ENCODE measurements at places on chromosomes 5 and 9.

GRCh38 chr5:40518485-40518917, 161.2 kb upstream of the PTGER4 start:
- DNase-seq = no peak

GRCh38 chr5:173757403-173758209, 130.5 kb upstream of the CPEB4 start:
- DNase-seq = no peak

- DNase-seq = no peak
Observed at GRCh38 chr5:143210576-143210975, 192.9 kb downstream of the NR3C1 start.

GRCh38 chr5:39132128-39132447, 57.9 kb upstream of the RICTOR start:
- DNase-seq = no peak

- DNase-seq = no peak
Observed at GRCh38 chr5:98989727-98990126, 60.9 kb upstream of the CHD1 start.

- no peak for DNase-seq
Observed at GRCh38 chr5:68221488-68221887, 5.9 kb downstream of the PIK3R1 start.

DNA sequence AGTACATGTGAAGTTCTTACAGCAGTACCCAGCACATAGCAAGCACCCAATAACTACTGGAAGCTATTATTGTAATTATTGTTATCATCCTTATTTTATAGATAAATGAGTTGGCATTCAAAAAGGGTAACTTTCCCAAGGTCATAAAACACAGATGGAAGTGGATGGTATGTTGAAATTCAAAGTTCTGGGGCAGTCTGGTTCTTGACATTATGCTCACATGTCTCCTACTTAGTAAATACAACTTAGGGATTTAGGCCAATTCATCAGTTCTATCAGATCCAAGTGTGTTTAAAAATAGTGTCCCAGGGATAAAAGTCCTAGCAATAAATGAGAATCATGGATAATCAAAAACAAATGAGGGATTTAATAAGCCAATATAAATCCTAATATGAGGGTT, 265.2 kb downstream of the ADAMTSL1 start:
- no peak for DNase-seq

DNA sequence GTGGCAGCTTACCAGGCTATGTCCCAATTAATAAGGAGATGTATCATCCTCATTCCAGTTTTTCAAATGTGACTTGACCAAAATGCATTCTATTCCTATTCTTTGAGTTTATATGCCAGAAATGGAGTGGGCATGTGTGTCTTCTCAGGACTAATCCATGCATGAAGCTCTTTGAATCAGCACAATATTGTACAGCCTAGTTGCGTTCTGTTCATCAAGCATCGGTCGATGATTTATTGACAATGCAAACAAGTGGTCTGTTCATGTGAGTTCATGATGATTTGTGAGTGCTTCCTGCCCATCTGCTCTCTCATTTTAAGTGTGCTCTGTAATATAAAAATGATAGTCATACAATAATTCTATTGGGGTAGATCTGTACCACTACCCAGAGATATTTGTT, 48.3 kb downstream of the PALM2AKAP2 start:
- DNase-seq = no peak

DNA sequence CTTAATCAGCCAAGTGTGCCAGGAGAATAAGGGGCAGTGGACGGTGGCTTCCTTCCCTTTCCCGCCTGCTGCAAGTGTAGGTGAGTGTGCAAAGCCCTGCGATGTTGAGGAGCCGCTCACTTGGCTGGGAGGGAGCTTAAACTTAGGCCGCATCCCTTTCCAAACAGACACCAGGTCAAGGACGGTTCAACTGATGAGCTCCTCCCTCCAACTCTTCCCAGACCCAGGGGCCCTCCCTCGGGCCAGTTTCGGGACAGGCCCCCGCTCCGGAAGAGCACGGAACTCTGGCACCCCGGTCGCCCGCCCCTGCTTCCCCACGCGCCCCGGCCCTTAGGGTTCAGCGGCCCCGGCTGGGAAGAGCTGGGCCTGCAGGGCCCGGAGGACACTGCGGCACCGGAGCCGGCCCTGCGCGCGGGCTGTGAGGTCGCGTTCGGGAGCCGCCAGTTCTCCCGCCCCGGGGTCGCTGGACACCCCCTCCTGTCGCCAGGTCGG, 481 bp downstream of the MRPL36 start:
- no peak for DNase-seq

DNA sequence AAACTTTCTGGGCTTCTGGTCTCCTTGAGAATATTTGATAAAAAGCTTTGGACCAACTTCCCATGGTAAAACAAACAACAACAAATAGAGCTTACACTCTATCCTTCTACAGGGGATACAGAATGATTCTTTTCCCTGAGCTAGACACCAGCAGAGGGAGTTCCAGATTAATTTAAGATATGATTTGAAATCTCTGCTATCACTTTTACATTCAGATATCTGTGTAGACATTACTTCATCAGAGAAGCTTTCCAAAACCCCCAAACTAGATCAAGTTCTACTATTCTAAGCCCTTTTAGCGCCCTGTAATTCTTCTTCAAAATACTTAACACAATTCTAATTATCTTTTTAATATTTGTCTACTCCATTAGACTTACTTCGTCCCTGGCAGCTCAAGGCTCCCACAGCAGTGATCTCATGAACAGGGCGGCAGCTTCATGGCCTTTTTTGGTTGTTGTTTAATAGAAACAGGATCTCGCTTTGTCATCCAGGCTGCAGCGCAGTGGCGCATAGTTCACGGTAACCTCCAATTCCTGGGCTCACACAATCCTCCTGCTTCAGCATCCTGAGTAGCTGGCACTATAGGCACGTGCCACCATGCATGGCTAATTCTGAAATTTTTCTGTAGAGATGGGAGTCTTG, 955 bp upstream of the GALNT12 start:
- no peak for DNase-seq

- no peak for DNase-seq
Observed at GRCh38 chr9:77710965-77711648, 63.0 kb upstream of the GNA14 start.

GRCh38 chr9:112747094-112747493, 3.5 kb upstream of the SNX30 start:
- no peak for DNase-seq

DNA sequence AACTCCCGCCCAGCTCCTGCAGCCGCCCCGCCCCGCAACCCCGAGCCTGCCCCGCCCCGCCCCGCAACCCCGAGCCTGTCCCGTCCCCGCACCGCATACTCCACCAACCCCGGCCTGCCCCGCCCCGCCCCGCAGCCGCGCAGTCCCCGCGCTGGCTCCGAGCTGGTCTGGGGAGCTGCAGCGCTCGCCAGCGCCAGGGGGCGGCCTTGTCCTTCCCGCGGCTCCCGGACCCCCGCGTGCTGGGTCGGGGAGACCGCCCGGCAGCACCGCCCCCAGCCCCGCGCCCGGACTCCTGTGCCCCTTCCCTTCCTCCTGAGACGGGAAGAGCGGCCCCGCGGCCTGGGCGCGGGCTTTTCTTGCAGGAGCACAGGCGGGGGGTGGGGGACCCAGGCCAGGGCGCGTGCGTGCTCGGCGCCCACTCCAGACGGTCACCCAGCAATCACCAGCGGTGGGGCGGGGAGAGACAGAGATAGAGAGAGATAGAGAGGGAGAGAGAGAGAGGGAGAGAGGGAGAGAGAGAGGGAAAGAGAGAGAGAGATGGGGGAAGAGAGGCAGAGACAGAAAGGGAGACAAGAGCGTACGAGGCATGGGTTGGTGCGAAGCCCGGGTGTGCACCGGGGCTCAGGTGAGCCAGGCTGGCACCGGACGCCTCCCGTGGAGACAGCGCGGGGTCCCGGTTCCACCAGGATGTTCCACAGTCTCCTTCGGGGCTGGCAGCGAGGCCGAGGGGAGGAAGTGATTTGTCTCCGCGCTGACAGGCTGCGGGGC, 14.7 kb upstream of the TMEM250 start:
- no peak for DNase-seq

GRCh38 chr5:67195406-67196275, 958 bp downstream of the CD180 start:
- no peak for DNase-seq

DNA sequence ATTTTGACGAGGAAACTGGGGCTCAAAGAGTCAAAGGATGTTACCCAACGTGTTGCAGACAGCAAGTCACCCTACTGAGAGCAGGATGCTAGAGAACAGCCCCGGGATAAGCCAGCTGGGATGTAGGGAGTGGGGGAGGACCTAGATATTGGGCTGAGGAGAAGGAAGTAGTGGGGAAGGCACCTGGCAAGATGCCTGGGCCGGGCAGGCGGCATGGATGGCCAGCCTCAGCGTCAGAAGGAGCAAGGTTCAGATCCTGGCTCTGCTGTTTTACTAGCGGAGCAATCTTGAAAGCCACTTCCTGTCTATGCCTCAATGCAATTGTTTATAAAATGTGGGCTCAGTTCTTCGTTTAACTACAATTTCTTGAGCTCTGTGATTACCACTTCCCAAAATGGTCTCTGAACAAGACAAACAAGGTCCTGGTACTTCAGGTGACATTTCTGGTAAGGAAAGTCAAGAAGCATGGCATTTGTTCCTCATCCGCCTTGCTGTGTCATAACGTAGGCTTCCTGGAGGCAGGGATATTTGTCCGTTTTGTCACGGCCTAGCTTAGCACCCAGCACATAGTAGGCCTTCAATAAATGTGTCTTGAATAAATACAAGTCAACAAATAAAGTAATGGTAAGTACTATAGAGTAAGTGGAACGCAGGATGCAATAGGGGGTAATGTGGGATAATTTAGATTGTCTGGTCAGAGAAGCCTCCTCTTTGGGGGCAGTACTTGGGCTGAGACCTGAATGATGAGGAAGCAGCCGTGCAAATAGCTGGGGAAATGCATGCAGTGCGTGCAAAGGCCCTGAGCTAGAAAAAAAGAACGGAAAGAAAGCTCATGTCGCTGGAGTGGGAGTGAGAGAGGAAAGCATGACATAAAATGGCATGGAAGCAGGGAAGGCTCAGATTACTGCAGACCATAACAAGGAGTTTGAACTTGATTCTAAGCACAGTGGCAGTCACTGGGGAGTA, 70.5 kb downstream of the SMIM23 start:
- DNase-seq = no peak

- no peak for DNase-seq
Observed at GRCh38 chr9:87471746-87472145, 25.9 kb upstream of the DAPK1 start.

DNA sequence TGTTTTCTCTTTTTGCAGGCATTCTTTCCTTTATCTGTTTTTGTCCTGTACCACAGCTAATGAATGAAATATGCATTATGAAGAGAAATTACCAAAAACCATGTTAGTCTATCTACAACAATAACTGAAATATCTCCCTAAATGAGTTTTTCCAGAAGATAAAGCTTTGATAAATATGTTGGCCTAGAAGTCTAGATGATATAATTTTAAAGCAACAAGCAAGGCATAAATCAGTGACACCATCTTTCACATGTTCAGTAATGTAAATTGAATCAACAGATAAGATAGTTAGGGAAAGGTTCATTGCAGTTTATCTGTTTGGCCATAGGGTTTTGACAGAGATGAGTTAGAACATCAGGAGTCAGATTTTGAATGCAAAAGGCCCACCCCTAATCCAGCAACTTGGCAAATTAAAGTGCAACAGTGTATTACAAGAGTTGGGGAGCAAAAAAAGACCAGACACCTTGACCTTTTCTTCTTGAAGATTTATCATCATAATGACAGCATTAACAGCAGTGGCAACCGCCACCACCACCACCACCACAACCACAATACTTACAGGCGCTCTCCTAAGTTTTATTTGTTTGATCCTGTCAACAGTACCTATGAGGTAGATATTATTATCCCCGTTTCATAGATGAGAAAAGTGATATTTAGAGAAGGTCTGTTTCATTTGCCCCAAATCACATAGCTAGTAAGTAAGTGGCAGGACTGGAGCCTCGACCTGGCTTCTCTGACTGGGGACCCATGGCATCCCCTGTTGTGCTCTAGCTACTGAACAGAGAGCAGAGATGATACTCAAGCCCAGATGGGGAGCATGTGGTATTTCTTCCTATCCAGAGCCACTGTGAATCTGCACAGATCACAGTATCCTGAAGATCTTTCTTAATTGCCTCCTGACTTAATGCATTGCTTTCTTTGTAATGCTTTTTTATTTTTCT, 122.8 kb upstream of the DHFR start:
- DNase-seq = no peak

GRCh38 chr9:33124751-33125381, 42.3 kb downstream of the B4GALT1 start:
- no peak for DNase-seq

DNA sequence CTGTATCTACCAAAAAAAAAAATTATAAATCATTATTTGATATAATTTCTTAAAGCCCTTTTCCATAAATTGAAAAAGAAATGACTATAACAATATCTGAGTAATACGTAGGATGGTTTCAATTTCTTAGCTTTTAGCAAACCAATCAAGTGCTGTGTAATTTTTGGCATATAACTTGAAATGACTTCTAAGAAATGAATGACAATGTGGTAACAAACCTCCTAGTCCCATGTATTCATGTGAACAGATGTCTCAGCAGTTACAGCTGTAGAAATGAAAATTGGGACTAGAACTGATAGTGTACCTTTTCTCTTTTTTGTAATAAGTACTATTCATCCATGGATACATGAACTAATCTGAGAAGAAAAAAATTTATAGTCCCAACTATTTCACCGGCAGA, 307.0 kb downstream of the BNC2 start:
- DNase-seq = no peak

- no peak for DNase-seq
Observed at GRCh38 chr5:107461770-107462169, 209.0 kb downstream of the EFNA5 start.

- DNase-seq = no peak
Observed at GRCh38 chr9:125890826-125891225, 143.7 kb downstream of the PBX3 start.

GRCh38 chr5:168408561-168409305, 77.5 kb upstream of the RARS1 start:
- DNase-seq = no peak

DNA sequence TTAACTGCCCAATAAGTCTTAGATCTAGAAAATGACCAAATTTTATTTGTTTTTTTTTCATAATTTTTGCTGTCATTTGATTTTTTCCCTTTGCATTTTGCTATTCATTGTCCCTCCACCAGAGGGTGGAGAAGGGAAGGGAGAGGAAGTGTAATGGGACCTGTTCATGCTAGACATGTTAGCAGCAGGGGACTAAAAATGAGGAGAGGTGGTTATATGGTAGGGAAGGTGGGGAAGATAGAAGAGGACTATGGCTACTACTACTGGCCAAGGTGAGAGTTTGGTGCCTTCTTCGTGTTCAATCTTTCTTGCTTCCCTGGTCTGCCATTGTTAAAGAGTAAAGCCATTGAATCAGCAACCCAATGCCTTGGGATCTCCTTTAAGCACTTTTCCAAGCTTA, 6.4 kb downstream of the GRIA1 start:
- no peak for DNase-seq

GRCh38 chr5:176167800-176168199, 70.4 kb upstream of the SIMC1 start:
- no peak for DNase-seq

DNA sequence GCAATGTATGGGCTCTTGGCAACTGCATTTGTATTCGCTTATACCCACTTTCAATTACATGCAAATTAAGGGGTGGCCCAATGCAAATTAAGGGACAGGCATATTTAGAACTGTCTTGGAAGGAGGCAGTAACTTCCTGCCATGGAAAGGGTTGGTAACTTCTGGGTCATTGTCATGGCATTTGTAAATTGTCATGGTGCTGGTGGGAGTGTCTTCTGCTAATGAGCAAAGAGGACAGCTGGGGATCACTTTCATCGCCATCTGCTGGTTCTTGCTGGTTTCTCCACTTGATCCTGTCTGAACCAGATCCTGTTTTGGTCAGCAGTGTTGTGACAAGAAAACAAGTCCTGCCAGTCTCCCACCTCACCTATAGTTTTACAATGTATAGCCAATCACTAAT, 23.3 kb upstream of the UGT3A2 start:
- no peak for DNase-seq
